ENCODE measurements at places on chromosomes 6 and 20.

DNA sequence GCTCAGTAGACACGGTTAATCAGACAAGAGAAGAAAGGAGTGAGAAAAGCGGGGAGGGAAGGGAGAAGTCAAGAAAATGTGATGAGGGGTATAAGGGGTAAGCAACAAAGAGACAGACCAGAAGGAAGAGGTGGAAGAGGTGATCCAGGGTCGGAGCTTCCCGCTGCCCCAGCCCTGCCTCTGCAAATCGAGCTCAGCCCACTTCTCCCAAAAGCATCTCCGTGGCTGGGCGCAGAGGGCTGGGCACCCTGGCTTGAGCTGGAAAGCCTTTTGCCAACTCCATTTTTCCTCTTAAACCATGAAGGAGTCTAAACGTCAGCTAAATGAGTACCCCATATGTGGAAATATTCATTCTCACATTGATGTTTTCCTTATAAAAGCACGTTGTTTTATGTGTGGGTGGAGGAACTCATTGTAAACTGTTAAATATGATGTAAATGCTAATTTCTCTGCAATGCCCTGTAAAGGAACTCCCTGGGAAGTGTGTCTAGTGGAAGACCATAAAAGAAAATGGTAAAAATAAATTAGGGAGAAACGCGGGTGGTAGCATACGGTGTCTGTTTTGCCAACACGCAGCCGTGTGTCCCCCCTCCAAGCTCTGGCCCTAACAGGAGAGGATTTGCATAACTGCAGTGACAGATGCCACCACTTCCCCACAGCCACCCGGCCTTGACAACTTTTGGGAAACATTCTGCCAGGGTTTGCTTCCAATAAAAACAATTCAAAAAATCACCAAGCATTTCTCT, 55.2 kb upstream of the MAFB start:
- DNase-seq, result no peak

DNA sequence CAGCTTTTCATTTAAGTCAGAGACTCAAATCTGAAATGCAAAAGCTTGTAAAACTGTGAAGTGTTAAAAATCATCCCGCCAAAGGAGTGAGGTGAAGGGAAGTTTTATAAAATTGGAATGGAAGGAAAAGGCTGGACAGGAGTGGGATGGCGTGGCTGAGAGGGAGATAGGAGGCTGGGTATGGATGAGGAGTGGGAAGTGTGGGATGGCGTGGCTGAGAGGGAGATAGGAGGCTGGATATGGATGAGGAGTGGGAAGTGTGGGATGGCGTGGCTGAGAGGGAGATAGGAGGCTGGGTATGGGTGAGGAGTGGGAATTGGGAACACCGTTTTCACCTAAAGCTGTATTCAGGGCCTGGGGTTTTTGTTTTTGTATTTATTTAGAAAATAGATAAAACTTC, 59.4 kb upstream of the NKX2-2 start:
- DNase-seq, result no peak

DNA sequence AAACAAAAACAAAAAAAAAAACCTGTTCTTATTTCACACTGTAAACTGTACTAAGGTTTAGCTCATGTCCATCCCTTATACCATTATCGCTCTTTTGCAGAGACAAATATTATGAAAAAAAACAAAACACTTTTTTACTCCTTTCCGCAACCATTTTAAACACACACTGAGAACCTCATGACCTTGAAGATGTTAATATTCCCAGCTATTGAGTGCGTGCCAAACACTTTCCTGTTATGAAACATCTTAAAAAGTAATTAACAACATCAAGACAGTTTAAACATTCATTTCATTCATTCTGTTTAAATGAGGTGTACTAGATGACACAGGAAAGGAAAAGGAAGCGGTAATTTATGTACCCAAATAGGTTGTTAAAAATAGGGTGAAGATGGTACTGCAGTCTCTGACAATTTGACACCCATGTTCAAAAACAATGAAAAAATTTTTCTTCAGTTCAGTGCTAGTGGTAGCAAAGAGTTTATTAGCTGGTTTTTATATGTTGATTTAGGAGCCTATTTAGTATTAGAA, 3.9 kb upstream of the ARHGAP18 start:
- no peak for DNase-seq

GRCh38 chr20:11350126-11351005, 567.3 kb upstream of the BTBD3 start:
- DNase-seq, result no peak

- DNase-seq, result no peak
These were observed 102.3 kb downstream of the HTR1B start for GRCh38 chr6:77361018-77361417.

DNA sequence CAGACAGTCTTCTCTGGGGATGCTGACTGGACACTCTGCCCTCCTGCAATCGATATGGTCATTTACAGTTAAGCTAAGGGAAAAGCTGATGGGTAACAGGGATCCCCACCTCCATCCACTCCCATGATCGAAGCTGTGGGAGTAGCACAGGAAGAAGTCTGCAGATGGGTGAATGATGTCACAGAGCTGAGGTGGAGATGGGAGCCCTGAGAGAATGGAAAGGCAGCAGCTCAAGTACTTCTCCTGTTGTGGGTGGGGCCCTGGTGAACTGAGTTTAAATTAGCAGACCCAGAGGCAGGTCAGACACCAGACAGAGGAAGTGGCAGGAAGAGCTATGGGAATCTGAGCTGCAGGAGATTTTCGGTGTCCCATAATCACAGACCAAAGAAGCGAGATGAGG, 29.0 kb downstream of the HDGFL1 start:
- DNase-seq, result no peak

DNA sequence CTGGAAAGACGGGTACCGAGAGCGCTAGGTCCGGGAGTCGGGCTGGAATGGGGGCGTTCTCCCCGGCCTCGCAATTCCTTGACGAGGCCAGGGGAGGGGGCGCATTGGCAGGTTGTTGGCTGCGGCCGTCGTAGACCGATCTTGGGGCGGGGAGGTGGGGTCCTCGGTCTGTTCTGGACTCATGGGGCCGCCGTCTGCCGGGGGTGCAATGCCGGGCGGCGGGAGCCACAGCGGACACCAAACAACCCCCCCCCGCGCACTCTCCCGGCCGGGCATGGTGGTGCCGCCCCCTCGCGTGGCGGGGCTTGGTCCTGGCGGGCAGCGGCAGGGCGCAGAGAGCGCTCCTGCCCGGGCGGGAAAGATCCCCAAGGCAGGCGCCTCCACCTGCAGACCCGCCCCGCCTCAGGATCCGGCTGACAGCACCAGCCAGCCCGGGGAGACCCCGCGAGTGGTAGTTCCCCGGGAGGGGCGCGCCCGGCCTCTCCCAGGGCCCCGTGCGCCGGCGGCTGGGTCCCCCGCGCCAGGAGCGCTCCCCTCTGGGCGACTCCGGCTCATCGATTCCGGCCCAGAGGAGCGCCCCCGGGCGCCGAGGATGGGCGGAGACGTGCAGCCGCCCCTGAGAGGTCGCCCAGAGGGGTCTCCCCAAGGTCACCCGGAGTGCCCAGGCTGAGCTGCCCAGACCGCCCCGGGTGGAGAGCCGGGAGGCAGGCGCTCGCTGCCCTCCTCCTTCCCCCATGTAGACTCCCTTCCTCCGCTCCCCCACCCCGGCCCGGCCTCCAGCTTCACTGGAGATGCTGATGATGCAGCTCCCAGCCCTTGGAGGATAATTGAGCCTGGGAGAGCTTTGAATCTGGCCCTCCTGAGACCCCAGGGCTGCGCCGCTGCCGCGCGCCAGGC, 709 bp downstream of the PPP1R16B start:
- DNase-seq, result peak; percentile 31

- no peak for DNase-seq
These were observed 28.1 kb upstream of the SCGN start for GRCh38 chr6:25623879-25624278.

GRCh38 chr20:5364997-5365597, 48.3 kb upstream of the PROKR2 start:
- no peak for DNase-seq

DNA sequence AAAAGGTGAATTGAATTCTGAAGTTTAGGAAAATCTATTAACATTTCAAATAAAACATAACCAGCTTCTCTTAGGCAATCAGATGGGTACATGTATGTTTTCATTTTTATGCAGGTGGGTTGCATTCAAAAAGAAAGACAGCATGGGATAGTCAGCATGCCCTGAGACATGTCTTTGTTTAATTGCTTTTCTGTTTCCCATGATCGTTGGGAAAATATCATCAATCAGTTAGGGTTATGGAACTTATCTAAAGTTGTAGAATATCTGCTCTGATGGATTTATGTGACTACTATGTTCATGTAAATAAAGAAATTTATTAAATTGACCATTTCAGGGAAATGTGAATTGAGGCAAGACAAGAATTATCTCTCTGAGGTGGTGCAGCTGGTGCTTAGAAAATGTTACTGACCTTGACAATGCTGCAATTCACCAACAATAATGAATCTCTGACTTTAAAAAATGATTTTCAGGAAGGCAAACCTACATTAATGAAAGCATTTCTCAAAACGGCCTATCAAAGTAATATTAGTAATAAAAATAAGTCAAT, 112.7 kb downstream of the RFPL4B start:
- DNase-seq, result no peak

- no peak for DNase-seq
These were observed 50.5 kb downstream of the MDGA1 start for GRCh38 chr6:37646986-37647764.

- DNase-seq, result no peak
These were observed 124.6 kb downstream of the EYA2 start for GRCh38 chr20:47019121-47019824.

GRCh38 chr6:144248476-144249301, 36.4 kb upstream of the UTRN start:
- no peak for DNase-seq

GRCh38 chr6:156933201-156934068, 156.3 kb downstream of the ARID1B start:
- DNase-seq, result no peak

GRCh38 chr20:36010825-36011224, 42.4 kb downstream of the CNBD2 start:
- DNase-seq, result no peak

- no peak for DNase-seq
These were observed 558.8 kb downstream of the KIF16B start for GRCh38 chr20:16014436-16014835.

DNA sequence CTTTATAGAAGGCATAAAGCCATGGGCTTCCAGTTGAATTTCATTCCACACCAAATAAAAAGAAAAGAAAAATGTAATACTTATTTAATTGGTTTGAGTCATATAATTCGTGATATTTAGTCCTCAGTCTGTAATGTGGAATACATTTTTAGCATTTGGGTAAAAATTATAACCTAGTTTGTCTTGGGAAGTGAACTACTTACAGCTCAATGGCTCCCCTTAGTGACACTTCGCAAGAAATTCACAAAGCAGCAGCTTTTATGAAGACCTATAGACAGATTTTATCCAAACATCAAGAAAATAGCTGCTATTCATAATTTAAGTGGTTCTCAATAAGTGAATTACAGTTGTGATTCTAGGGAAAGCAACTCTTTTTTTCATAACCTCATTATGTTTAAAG, 72.1 kb downstream of the RSPO3 start:
- no peak for DNase-seq

DNA sequence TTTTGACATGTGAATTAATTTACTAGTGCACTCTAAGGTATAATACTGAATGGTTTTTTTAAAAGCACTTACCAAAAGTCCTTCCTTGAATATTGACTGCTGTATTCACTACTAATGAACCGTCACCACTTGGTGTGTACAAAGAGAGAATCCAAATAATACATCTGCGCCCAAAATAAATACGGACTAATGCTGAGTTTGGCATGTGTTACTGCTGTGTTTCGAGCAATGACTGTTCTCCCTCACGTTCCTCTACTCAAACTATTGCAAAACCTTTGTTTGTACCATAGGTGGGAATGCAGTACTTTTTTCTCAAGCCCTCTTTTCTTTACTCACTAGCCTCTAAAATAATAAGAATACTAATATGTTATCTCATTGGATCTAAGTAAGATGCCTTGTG, 305.5 kb downstream of the QKI start:
- DNase-seq, result no peak

DNA sequence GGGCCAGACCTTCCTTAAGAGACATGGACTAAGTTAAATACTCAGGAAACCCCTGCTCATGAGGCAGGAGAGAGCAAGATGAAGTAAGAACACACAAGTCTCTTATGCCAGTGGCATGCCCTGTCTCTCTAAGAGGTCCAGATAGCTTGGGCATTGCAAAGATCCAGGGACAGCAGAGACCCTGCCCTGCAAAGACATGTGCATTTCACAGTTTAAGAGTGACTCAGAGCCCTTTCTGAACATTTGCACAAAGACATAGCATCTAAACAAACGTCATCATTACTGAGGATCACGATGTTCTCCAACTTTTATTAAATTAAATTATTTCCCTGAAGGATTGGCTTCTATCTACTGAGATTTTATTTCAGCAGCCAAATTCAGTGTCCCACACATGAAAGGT, 230.5 kb upstream of the RIN2 start:
- no peak for DNase-seq

GRCh38 chr6:167932468-167933276, 64.8 kb upstream of the KIF25 start:
- no peak for DNase-seq

- DNase-seq, result no peak
These were observed 42.6 kb upstream of the PHACTR3 start for GRCh38 chr20:59561614-59562277.

DNA sequence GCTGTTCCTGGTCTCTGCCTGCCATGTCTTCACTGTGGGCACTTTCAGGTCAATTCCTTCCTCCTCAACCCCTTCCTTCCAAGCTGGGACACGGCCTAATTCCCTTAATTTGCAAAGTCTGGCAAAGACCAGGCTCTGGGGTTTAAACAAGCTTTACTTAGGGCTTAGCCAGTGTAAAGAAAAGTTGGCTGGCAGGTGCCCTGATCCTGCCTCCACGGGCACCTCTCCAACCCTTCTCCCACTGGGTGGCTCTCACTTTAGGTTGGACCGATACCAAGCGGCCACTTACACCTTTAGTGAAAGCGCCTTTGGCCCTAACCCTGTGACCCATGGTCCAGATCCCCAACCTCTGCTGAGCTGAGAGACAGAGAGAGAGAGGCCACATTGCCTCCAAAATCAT, 13.7 kb upstream of the MLN start:
- no peak for DNase-seq

DNA sequence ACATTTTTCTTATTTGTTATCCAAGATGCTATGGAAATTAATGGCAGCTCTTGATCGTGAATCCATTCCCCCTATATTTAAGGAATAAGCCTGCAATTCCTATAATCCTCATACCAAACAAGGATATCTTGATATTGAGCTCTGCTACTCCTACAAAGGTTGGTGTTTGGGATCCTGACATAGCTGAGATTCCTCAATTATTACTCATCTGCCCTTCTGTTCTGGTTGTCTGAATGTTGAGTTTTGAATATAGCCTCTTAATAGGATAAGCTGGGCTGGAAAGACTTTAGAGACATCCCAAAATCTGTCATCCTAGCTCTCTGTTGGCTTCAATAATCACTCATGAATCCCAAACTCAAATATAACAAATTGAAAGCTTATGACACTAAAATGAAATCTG, 49.9 kb downstream of the CLIC5 start:
- no peak for DNase-seq

GRCh38 chr20:17773619-17774018, 73.9 kb downstream of the BANF2 start:
- no peak for DNase-seq

DNA sequence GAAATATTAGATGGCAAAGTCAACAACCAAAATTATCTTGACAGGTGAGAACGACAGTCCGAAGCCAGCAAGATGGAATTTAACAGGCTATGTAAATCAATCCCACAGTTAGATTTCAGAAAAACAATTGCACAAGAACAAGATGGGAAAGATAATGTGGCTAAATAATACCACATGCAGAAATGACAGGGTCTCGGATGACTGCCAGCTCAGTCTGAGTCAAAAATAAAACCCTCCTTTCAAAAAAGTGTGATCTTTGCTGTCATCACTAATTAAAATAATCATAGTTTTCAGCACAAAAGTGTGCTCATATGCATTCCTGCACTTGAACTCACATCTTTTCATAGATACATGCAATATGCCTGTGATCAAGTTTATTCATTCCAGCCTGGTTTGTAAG, 25.9 kb downstream of the FOXQ1 start:
- DNase-seq, result no peak
